Mucosa of descending colon (tissue), 3 donors: ENCODE measurements at places on chromosomes 6 and 20.
A peak's percentile ranks its signal among the peaks of the same experiment; 100 is the strongest.

DNA sequence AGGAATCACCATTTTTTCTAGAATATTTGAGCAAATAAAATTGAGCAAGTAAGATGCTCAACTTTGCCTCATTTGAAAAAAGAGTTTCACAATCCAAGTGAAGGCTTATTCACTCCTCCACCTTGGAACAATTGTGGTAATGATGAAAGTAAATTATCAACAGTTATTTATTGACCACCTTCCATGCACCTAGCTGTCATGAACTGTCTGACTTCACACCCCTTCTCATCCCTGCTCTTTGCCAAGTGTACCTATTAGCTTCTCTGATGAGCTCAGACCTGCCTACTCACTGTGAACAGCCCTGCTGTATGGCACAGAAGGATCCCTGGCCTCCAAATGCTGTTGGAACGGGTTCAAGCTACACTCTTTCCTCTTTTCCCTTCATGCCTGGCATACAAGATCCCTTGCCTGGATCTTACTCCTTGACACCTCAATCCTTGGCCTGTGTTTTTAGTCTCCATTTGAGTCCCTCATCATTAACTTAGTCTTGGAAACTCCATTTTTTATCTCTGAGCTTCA, 99.0 kb upstream of the PREP start:
- DNase-seq = no peak

- DNase-seq = no peak
Observed at GRCh38 chr20:57309544-57310115, 20.0 kb upstream of the SPO11 start.

DNA sequence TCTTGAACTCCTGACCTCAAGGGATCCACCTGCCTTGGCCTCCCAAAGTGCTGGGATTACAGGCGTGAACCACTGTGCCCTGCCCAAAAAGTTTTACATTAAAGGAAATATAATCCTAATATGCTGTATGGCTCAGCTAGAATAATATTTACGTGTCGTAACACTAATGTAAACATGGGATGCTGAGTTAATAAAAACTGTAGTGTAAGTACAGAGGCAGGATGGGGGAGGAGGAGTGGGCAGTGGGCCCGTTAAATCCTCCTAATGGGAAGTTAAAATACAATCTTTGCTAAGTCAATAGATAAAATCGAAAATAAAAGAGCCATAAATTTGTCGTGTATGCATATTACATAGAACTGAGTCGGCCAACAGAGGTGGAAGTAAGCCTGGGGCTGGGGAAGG, 12.1 kb upstream of the IP6K3 start:
- no peak for DNase-seq

DNA sequence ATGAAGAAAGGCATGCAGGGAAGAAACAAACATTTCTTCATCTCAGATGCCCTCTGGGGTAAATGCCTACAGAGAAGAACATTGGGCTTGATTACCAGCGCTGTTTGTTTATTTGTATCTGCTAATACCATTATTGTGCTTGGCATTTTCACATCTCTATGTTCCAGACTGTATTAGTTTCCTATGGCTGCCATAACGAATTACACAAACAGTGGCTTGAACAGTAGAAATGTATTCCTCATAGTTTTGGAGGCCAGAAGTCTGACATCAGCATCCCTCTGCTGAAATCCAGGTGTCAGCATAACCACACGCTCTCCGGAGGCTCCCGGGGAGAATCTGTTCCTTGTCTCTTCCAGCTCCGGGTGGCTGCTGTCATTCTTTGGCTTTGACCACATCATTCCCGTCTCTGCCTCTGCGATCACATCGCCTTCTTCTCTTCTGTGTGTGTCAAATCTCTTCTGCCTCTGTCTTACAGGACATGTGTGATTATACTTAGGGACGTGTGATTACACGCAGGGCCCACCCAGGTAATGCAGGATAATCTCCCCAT, 241.6 kb upstream of the SUPT3H start:
- no peak for DNase-seq

GRCh38 chr6:149139782-149140136, 177.8 kb upstream of the TAB2 start:
- DNase-seq = no peak

DNA sequence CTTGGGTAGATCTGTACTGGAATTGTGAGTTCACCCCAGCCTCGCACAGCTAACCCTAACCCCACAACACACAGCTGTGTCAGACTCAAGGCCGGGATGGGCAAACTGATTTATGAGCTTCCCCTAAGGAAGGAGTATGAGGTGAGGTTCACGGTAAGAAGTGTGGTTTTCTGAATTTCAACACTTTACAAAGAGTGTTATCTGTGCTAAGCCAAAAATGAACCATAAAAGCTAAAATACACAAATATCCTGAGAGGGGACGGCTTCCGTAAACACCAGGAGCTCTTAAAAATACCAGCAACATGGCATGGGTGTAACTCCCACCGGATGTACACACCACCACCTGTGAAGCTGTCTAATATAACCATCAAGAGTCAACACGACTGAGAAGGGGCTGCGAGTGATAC, 101.2 kb downstream of the ATP9A start:
- no peak for DNase-seq

GRCh38 chr20:57970856-57971255, 257.6 kb downstream of the ANKRD60 start:
- DNase-seq = no peak

DNA sequence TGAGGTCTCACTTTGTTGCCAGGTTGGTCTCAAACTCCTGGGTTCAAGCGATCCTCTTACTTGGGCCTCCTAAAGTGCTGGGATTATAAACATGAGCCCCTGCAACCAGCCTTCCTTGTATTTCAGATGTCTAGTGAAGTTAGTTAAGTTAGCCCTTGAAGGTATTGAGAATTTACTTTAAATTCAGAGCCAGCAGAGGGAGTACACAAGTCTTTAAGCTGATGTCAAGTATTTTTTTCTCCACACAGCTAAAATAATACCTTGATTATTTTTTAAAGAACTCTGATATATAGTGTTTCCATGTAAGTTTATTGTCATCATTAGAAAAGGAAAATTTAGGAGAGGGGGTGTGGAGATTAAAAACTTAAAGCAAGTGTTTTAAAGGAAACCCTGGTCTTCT, 9.8 kb downstream of the FOXO3 start:
- no peak for DNase-seq

GRCh38 chr6:142927271-142927580, 17.8 kb downstream of the HIVEP2 start:
- no peak for DNase-seq

GRCh38 chr6:123771126-123771525, 32.5 kb upstream of the NKAIN2 start:
- DNase-seq = no peak

DNA sequence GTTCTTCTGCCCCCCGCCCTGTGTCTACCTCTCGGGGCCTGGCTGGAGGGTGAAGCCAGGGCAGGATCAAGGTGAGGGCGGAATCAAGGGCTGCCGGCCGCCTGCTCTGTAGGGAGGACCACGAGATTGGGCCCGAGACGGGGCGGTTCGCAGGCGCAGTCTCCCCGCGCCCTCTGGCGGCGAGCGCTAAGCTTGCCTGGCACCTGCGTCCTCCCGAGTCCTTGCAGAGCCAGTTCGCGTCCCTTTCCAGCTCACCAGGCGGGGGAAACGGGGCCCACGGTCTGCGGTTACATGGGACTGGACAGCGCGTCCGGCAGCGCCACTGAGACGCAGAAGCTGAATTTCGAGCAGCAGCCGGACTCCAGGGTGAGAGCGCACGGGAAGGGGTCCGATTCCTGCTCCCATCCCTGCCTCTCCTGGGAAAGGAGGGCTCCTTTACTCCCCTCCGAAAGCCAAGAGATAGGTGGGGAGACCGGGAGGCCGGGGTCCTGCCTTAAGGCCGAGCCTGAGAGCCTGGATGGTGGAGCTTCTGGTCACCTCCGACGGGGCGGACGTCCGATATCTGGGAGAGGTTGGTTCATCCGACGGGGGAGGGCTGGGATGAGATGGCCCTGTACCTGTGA, 3.6 kb upstream of the MATN4 start:
- DNase-seq = peak; percentile 78

GRCh38 chr6:150037526-150038201, 12.3 kb upstream of the RAET1L start:
- no peak for DNase-seq

DNA sequence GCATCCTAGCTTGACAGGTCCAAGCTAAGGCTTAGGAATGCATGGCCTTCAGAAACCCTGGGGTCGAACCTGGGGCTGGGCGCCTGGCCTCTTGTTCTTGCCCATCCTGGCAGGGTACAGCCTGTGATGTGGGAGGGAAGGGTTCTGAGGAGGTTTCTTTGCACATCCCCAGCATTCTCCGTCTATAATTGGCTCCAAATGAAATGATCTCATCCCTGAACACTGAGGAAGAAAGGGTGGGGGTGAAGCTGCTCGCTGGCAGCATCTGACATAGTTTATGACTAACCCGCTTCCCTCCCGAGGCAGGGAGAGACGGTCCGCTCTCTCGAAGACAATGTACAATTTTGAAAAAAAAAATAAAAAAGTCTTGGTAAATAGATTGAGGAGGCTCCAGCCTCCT, 67.1 kb upstream of the ZNFX1 start:
- no peak for DNase-seq

DNA sequence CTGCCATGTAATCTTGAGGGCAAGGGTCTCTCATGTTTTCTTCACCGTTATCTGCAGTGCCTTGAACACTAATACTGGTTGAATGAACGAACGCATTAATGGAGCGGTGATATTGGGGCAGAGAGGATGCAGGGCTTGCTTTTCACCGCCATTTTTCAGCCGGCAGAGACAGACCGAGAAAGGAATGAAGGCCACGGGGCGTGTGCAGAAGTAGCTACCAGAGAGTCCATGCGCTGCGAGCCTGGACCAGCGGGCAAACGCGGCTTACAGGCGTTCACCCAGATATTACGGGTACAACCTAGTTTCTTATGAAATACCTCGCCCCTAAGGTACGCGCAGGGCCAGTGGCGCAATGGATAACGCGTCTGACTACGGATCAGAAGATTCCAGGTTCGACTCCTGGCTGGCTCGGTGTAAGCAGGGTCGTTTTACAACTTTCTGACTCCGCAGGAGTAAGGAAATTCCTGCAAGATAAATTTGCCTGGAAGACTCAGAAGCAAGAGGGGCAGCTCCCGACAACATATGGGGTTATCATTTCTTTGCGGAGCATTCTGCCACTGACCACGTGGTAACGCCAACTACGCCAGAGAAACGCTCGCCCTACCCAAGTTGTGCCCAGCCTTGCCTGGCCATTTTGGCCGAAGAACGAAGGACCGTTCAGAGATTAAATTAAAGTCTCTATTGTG, 863 bp upstream of the HMGN4 start:
- peak; percentile 92 for DNase-seq

- DNase-seq = no peak
Observed at GRCh38 chr6:32085759-32086459, 23.2 kb downstream of the TNXB start.

DNA sequence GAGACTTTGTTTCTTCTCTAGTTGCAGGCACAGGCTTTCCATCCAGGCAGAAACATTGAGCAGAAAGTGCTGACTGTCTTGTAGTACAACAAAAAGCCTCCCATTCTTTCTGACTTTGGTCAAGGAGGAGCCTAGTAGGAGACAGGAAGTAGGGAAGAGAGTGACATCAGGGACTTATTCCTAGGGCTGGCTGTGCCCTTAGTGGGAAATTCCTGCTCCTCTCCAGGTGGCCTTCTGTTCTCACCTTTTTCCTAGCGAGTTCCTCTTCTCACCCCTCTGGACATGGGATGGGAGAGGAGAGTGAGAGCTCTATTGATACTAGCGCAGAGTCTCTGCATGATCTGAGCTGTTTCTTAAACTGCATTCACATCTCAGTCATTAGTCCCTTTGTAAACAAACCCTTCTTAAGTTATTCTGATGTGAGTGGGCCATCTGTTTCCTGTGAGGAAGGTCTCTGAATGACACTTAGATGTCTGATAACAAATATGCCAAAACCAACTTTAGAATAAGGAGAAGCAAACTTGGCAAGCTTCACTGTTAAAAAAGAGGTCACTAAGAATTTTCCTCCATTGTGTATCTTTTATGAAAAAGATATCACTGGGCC, 455.0 kb downstream of the GJA1 start:
- no peak for DNase-seq

- DNase-seq = no peak
Observed at GRCh38 chr6:12481850-12482249, 191.7 kb downstream of the EDN1 start.

DNA sequence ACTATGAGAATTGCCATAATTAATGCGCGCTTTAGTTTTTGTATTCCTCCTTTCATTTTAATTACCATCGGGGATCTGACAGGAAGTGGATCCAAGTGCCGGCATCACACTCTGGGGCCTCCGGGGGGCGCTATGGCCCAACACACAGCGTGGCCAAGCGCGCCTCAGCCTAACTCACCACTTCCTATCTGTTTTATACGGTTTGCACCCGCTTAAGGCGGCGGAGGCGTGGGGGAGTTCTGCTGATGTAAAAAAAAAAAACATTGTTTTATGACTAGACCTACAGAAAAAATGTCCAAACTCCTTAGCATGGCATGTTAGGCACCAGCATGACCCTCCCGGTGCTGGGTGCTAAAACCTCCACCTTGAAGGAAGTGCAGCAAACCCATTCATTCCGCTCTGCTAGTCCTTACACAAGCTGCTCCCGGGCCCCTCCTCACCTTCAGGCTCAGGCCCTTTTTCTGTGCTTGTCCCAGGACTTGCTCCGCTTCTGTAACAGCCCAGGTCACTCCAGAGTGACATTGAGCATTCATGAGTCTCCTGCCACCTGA, 4.5 kb upstream of the EBF4 start:
- DNase-seq = peak; percentile 68

- no peak for DNase-seq
Observed at GRCh38 chr6:79081663-79082062, 3.6 kb upstream of the PHIP start.

- DNase-seq = no peak
Observed at GRCh38 chr6:53179961-53180651, 31.5 kb upstream of the GCM1 start.

GRCh38 chr6:163083141-163083540, 331.4 kb upstream of the QKI start:
- DNase-seq = no peak

DNA sequence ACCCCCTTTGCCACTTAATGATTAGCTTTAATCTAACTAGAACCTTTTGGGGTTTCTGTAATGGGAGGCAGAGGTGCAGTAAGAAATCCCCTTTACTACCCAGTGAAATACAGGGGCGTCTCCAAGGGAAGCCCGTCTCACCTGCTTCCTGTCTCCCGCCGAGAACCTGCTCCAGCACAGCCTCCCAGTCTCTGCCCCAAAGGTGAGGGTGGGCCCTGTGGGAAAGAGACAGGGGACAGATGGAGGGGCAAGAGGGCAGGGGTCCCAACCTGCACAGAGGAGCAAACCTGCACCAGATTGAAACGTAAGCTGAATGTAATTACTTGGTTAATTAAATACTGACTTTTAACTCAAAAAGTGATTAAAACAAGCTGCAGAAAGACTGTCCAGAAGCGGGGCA, 474.2 kb upstream of the SULF2 start:
- no peak for DNase-seq

DNA sequence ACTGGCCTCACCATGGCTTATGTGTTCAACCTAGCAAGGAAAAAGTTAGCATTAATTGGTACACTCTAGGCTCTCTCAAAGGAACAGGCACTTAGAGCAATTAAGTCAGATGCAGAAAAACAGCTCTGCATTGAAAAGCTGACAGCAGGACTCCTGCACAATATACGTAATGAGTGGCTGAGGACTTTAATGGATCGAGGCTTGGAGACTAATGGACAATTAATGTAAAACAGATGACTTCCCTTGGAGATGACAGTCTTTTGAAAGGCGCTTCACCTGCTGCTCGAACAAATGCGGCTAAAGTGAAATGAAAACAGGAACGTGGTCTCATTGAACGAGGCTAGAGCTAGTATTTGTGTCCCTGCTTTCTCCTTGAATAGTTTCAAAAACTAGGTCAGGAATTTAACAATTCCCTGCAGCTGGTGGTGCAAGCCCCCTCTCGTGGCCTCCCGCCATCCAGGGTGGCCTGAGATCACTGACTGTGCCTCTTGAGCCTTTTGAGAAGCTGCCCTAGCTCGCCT, 137.1 kb downstream of the ELOVL4 start:
- no peak for DNase-seq
